ENCODE measurements at places on chromosomes 2 and 18.

DNA sequence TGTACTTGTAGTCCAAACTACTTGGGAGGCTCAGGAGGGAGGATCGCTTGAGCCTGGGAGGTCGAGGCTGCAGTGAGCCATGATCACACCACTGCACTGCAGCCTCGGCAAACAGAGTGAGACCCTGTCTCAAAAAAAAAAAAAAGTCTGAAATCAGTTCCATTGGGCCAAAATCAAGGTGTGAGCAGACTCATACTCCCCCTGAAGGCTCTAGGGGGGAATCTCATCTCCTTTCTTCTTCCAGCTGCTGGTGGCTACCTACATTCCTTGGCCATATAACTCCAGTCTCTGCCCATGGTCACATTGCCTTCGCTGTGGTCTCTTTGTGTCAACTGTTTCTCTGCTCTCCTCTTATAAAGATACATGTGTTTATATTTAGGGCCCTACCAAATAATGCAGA lies 234.0 kb downstream of the LRRTM1 start:
- DNase-seq: no peak

GRCh38 chr18:73891572-73892421 lies 255.8 kb downstream of the FBXO15 start:
- no peak for DNase-seq

DNA sequence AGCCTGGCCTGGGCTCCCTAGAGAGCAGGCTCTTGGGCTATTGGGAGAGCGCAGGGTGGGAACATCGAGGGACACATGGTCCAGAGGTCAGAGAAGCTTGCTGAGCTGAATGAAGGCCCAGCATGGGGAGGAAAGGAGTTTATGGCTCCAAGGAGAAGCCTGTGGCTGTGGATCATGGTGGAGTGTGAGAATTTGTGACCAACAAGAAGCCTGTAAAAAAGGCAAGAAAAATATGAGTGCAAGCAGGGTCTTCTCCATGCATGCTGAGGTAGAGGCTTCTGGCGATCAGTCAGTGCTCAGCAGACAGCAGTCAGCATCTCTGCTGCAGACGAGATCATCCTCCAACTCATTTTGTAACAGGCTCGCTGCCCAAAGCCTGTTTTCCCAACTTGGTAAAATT lies 1.3 kb upstream of the SCYGR3 start:
- DNase-seq: no peak

DNA sequence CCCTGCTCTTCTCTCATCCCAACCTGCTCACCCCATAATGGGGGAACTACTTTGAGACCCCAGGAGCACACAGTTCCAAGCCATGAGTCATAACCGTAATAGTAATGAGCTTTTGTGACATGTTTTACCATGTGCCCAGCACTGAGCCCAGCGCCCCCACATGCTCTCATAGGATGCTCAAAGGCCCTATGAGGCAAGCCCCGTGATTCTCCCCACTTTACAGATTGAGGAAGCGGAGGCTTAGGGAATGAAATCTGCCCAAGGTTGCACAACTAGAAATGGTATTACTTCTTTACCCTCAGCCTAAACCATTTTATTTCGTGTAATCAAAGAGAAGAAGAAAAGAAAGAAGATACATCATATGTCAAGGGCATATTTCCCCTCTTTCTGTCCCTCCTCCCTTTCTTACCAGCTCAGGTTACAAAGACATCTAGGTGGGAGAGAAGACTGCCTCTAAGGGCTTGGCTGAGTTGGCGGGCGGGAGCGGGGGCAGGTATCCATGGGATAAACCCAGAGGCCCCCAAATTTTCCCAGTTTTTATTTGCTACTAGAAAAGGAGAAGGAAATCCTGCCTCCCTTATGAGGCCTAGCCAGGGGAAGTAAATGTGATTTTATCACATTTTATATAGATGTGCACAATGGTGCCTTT lies 24.2 kb downstream of the BCL11A start:
- DNase-seq: no peak

- DNase-seq: no peak
Measured at GRCh38 chr2:20065885-20066602, 14.6 kb upstream of the LAPTM4A start.

DNA sequence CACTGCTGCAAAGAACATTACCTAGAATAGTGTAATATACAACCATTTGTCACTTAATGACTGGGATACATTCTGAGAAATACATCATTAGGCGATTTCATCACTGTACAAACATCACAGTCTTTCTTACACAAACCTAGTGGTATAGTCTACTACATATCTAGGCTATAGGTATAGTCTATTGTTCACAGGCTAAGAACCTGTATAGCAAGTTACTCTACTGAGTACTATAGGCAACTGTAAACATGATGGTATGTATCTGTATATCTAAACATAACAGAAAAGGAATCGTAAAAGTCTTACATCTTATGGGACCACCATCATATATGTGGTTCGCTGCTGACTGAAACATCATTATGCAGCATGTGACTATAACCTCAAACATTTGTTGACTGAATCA lies 21.4 kb downstream of the SP3 start:
- DNase-seq: no peak

DNA sequence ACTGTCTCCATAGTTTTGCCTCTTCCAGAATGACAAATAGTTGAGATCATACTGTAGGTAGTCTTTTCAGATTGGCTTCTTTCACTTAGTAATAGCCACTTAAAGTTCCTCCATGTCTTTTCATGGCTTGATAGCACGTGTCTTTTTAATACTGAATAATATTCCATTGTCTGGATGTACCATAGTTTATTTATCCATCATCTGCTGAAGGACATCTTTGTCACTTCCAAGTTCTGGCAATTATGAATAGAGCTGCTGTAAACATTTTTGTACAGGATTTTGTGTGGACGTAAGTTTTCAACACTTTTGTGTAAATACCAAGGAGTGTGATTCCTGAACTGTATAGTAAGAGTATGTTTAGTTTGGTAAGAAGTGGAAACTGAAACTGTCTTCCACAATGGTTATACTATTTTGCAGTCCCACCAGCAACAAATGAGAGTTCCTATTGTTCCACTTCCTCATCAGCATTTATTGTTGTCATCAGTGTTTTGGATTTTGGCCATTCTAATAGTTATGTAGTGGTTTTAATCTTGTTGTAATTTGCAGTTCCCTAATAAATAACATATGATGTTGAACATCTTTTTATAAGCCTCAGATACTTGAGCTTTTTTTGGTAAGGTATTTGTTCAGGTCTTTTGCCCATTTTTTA lies 18.9 kb downstream of the LTBP1 start:
- DNase-seq: no peak

DNA sequence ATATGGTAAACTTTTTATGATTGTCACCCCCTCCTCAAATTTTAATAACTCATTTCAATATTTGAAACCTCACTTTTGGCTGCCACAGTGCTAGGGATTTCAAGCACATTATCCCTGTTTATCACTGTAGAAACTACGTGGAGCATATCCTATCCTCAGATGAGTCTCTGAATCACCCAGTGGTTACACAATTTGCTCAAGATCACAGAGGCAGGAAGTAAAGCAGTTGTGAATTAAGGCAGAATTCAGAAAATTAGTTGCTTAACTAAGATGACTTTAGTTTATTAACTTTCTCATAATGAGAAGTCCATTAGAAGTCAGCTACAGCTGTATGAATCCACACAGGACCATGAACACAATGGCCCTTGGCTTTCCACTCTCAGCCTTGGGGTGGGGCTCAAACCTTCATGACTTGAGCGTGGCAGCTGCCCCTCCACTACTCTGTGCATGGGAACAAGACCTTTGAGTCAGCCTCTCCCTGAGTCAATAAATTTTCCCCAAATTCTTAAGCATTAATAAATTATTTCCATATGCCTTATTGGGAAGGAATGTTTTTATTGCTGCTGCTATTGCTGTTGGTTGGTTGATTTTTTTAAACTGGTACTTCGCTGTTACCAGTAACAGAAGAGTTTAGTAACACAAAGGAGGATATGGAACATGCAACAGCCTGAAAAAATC lies 369.0 kb downstream of the CBLN2 start:
- no peak for DNase-seq

DNA sequence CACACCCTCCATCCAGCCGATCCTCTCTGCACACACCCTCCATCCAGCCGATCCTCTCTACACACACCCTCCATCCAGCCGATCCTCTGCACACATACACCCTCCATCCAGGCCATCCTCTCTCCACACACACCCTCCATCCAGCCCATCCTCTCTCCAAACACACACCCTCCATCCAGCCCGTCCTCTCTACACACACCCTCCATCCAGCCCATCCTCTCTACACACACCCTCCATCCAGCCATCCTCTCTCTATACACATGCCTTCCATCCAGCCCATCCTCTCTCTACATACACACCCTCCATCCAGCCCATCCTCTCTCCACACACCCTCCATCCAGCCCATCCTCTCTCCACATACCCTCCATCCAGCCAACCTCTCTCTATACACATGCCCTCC lies 83.1 kb downstream of the EIPR1 start:
- DNase-seq: no peak

- no peak for DNase-seq
Measured at GRCh38 chr18:41973983-41974382, 18.9 kb downstream of the PIK3C3 start.

- no peak for DNase-seq
Measured at GRCh38 chr2:63914311-63914710, 72.6 kb downstream of the UGP2 start.

DNA sequence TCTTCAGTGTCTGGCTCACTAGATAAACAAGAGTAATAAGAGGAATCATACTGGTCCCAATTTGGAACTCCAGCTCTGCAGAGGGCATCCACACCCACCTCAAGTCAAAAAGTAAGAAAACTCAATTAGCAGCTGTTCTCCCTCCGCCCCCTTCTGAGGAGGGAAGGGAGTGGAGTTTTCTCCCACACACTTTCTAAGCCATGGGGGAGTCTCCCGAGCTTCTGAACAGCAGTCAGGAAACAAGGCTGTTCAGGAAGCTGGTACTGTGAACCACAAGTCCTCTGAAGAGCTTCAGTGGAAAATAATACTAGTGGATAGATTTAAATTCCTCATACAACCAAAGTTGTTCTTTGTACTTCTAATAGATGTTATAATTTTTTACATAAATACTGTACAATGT lies 32.9 kb upstream of the SPTBN1 start:
- DNase-seq: no peak

- no peak for DNase-seq
Measured at GRCh38 chr2:127153691-127154158, 46.8 kb upstream of the BIN1 start.

GRCh38 chr2:127455566-127456493 lies 37.6 kb downstream of the PROC start:
- DNase-seq: no peak

GRCh38 chr2:188456114-188456909 lies 164.6 kb downstream of the GULP1 start:
- DNase-seq: no peak

DNA sequence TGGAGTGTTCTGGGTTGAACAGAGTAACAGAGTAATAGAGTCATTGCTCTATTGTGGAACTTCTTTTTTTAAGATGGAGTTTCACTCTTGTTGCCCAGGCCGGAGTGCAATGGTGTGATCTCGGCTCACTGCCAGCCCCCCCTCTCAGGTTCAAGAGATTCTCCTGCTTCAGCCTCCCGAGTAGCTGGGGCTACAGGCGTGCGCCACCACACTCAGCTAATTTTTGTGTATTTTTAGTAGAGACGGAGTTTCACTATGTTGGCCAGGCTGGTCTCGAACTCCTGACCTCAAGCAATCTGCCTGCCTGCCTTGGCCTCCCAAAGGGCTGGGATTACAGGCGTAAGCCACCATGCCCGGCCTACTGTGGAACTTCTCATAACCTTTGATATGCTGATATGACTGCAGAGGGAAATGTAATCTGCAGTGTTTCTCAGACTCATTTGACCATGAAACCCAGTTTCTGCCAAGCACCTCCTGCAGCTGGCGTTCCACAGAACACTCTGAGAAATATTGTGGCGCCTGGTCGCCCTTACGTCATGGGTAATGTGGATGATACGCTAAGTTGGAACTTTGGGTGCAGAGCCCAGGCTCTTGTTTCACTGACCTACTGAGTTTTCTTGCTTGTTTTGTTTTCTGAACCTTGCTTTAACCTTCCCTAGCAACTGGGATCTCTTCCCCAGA lies 213.8 kb downstream of the BCL2 start:
- DNase-seq: no peak

- DNase-seq: no peak
Measured at GRCh38 chr2:145644820-145645302, 1124.9 kb upstream of the ZEB2 start.

DNA sequence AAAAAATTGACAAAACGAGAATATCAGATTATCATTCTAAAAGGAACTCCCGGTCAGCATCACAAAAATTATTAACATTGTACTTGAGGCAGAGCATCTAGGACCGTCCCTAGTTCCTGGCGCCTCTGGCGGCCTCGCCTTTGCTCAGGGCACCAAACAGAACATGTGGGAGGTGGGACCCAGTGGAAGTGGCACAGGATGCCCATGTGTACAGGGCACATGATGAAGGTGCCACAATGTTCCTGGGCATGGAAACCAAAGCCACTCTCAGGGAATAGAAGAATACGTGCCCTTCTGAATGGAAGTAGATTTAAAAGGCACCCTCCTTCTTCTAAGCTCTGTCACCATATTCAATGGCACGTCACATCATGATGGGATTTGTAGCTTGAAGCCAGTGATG lies 30.1 kb upstream of the MARCO start:
- no peak for DNase-seq

GRCh38 chr2:9334761-9335160 lies 88.6 kb downstream of the ITGB1BP1 start:
- DNase-seq: no peak

DNA sequence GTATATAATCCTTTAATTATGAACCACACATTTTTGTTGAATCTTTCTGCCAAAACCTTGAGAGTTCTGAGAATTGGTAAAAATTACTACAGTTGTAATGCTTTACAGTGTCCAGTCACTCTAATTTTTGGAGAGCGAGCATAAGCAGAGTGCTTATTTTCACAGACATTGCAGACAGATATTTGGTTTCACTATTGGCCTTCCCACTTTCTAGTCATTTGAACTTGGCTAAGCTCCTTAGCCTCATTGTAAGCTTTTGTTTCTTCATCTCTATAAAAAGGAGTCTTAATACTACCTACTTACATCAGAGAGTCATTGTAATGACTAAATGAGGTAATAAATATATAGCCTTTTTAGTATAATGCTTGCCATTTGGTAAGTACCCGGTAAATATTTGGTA lies 80.4 kb downstream of the LCLAT1 start:
- no peak for DNase-seq

- no peak for DNase-seq
Measured at GRCh38 chr2:12035029-12035720, 288.7 kb downstream of the LPIN1 start.
